Stimulated activated CD4-positive, alpha-beta T cell treated with anti-CD3 and anti-CD28 coated beads, Interleukin-4, amount 100 ng/mL, for 1 hour (primary cell): ENCODE measurements at places on chromosomes 13 and 19.

GRCh38 chr13:106617561-106617960 is 49.6 kb upstream of the ARGLU1 start:
- DNase-seq, result no peak

DNA sequence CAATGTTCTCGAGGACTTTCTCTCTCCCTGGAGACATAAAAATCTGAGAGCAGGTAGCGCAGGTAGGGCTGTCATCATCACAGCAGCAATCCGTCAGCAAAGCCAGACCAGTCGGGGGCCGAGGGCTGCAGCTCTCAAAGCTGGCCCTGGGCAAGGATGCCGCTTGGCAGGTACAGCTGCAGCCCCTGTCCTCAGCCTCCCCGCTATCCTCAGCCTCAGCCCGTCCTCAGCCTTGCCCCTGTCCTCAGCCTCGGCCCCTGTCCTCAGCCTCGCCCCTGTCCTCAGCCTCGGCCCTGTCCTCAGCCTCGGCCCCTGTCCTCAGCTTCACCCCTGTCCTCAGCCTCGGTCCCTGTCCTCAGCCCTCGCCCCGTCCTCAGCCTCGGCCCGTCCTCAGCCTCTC is 10.9 kb downstream of the C13orf46 start:
- DNase-seq, result no peak

DNA sequence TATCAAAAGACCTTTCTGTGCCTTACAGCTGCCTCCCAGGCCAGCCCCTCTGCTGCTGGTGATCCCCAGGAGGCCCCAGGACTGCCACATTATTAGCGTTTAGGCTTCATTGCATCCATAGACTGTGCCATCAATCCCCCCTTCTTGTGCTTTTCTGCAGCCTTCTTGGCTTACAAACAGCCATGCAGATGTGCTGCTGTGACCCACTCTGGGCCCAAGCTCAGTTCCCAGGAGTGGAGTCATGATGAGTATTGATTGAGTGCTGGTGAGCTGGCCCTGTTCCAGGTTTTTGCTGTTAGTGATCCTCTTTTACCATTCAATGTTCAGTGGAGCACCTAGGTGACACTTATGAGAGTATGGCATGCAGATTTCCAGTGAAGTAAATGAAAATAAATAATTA is 59.9 kb upstream of the SLAIN1 start:
- DNase-seq, result no peak

DNA sequence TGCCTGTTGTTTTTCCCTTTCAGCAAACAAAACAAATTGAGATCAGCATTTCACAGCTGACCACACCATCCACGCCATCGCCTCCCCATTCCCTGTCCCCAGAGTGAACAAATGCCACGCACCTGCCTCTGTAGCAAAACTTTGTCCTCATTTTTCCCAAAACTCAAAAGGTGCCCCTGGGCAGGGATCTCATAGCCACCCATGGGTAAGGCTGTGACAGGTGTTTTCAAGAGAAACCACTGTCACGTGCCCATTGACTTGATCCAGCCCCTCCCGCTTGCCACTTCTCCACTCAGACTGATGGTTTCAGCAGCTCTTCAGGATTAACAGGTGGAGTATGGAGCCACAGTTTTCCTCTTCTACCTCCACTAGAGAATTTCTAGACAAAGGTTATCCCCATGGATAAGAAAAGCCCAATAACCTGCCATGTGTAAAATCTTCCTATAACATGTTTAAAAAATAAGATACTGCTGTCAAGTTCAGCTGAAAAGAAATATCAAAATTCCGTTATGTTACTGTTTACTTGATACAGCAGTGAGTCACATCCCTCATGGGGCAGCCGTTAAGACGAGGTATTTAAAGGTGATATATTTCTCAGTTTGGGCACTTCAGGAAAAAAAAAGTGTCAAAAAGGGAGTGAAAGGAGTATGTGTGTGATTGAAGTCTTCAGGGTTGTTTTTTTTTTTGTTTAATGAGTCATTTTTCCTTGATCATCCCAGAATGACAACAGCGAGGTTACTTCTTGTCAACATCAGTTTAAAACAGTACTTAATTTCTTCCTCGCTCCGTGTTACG is 63.5 kb upstream of the GPR183 start:
- DNase-seq, result no peak

DNA sequence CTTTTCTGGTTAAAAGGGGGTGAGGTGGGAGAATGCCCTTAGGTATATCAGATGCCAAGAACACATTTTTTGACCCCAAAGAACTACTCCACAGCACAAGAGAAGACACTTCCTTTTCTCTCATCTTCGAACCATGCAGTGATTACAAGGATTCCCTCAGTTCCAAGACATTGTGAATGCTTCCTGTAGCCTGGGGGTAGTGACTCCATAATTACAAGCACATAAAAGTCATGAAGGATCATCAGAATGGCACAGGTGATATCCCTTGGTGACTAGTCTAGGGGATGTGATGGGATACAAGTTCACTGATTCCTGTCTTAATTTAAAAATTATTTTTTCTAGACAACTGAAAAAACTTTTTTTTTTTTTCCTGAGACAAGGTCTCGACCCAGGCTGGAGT is 78.0 kb downstream of the ZC3H13 start:
- no peak for DNase-seq

DNA sequence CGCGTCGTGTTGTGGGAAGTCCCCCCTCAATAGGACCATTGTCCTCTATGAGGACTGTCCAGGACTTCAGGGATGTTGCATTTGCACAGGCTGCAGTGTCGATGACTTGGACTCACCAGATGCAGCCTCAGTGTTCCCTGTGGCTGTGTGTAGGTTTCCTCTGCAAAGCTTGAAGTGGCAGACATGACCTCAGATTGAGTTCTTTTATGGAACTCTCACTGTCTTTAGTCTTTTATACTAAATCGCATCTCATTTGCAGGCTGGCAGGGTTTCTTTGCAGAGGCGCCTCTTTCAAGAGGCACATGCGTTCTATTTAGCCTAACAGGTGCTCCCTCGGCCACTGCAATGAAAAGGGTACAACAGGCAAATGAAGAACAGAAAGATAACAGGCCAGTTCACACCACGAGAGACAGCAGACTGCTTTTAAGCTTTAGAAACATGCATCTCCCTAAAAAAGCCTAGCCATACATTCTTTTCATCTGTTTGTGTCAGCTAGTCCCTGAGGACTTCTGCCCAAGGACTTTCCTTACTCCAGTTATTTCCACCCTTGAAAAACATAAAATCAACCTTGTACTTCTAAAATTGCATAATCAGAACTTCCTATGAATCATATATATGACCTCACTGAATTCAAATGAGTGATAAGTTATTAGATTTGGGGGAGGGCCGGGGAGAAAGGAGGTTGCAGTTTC is 118.4 kb downstream of the RAB20 start:
- DNase-seq, result no peak

DNA sequence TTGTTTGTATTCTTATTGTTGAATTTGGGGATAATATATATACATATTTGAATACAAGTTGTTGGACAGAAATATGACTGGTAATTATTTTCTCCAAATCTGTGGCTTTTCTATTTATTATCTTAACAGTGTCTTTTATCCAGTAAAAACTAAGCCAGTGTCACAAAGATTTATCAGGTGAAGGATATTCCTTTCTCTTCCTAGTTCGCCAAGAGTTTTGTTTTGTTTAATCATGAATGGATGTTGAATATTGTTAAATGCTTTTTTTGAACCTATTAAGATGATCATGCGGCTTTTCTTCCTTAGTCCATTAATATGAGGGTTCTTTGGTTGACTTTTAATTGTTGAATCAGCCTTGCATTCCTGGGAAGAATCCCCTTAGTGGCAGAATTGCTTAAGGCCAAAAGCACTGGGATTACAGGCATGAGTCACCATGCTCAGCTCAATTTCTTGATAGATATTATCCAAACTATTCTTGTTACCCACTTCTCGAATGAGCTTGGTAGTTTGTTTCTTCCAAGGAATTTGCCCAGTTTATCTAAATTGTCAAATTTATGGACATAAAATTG is 53.3 kb downstream of the TEX26 start:
- no peak for DNase-seq

- no peak for DNase-seq
Observed at GRCh38 chr19:15251749-15252397, 19.6 kb upstream of the EPHX3 start.

DNA sequence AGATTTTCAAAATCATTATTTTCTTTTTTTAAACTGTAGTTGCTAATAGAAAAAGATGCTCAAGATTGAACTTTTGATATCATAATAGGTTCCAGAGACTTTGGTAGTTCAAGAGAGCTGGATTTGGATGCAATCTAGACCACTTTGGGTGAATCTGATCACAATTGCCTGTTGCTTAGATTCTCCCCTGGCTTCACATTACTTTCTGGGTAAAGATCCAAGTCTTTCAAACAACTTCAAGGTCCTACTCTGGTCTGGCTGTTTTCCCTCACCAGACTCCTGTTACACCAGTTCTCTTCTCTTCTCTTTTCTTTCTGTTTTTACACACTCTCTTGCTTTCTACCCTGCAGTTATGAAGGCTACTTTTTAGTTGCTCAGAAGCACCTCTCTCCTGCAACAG is 7.4 kb upstream of the SPRY2 start:
- no peak for DNase-seq

DNA sequence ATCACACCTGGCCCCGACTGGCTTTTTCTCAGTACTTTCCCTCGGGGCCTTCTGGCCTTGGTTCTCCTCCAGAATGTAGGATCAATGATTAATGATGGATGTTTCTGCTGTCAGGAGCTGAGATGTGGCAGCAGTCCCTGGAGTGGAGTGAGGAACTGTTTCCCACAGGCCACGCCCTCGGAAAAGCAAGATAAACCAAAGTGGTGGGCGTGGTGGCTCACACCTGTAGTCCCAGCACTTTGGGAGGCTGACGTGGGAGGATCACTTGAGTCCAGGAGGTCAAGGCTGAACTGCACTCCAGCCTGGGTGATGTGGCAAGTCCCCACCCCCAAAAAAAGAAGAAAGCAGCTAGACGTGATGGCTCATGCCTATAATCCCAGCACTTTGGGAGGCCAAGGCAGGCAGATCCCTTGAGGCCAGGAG is 7.1 kb upstream of the SHFL start:
- no peak for DNase-seq

- no peak for DNase-seq
Observed at GRCh38 chr19:14871619-14872230, 14.2 kb downstream of the OR7A17 start.

GRCh38 chr13:52978989-52979388 is 49.6 kb upstream of the OLFM4 start:
- no peak for DNase-seq

GRCh38 chr19:13078897-13079541 is 23.6 kb downstream of the LYL1 start:
- DNase-seq, result no peak

- DNase-seq, result no peak
Observed at GRCh38 chr13:26025771-26026170, 26.0 kb downstream of the SHISA2 start.

DNA sequence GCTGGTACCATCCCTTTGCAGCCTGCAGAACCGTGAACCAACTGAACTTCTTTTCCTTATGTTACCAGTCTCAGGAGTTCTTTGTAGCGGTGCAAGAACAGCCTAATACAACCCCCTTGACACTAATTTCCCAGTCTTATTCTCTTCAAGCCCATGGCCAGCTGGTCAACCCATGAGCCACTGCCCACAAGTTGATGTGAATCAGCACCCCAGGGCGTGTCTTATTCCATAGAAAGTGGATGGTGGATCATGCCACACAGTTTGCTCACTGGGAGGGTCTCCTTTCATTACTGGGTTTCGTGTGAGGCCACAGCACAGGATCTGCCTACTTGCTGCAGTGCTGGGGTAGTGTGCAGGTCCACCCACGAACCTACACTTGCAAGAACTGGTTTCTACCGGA is 27.0 kb downstream of the TEX29 start:
- DNase-seq, result no peak

DNA sequence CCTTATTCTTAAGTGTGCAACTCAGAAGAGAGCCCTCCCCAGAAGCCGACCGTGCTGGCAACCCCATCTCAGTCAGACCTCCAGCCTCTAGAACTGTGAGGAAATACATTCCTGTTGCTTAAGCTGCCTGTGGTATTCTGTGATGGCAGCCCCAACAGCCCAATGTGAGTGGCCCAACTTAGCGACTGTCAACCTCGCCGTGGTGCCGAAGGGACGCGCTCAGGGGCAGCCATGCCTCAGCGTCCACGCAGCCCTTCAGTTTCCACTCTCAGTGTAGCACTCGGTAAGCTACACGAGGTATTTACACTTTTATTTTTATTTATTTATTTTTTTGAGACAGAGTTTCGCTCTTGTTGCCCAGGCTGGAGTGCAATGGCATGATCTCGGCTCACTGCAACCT is 18.4 kb downstream of the PROZ start:
- DNase-seq, result no peak

- DNase-seq, result no peak
Observed at GRCh38 chr19:35266520-35267352, 2.0 kb upstream of the USF2 start.

DNA sequence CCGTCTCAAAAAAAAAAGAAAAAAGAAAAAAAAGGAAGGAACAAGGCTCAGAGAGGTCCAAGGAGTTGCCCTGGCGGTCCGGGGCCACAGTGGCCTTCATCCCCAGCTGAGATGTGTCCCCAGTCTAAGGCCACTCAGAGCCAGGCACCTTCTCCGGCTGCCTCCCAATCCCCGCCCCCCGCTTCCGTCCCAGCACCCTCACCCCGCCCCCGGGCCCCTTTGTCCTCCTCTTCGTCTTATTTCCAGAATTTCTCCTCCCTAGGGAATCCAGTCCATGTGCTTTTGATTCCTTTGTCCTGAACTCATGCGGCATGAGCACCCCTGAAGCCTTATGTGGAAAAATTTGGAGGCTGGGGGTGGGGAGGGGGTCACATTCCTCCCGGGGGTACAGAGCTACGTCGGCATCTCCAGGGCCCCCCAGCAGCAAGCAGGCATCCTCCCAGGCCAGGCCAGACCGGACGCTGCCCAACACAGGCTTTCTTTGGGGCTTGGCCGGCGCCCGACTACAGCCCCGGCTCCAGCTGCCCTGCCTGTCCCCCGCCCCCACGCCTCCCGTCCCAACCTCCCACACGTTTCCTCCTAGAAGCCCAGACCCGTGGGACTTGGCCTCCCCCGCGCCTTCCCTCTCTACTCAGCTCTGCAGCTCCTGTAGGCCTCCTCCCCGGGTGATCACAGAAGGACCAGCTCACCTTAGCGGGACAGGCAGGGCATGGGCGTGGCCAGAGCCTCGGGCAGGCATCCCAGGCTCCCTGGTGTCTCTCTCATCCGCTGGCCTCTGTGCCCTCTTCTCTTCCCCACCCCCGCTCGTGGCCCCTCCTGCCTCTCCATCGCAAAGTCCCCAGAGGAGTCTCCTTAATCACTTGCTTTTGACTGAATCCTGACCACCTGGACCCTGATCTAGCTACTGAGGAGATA is 17.8 kb upstream of the ADGRE5 start:
- DNase-seq, result peak; percentile 62
